Spinal cord (tissue), 10 donors: ENCODE measurements at places on chromosomes 3 and 15.

- DNase-seq, result no peak
Measured at GRCh38 chr3:4139462-4140140, 163.6 kb upstream of the SETMAR start.

DNA sequence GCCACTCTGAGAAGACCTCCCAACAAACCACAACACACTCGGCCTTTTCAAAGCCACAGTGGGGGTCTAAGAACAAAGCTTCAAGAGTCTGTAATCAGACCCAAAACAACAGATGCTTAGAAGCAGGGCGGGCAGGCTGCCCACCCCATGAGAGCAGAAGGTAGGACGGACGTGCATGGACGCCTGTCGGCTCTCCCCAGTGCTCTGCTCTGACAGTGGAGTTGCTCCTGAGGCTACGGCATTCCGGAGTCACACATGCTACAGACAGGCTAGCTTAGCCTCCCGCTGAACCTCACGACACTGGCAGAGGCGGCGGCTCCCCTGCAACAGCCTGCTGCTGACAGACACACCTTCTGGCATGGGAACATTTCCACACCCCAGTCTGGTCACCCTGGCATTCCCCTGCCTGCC lies 33.5 kb downstream of the SLCO2A1 start:
- peak; percentile 12 for DNase-seq

DNA sequence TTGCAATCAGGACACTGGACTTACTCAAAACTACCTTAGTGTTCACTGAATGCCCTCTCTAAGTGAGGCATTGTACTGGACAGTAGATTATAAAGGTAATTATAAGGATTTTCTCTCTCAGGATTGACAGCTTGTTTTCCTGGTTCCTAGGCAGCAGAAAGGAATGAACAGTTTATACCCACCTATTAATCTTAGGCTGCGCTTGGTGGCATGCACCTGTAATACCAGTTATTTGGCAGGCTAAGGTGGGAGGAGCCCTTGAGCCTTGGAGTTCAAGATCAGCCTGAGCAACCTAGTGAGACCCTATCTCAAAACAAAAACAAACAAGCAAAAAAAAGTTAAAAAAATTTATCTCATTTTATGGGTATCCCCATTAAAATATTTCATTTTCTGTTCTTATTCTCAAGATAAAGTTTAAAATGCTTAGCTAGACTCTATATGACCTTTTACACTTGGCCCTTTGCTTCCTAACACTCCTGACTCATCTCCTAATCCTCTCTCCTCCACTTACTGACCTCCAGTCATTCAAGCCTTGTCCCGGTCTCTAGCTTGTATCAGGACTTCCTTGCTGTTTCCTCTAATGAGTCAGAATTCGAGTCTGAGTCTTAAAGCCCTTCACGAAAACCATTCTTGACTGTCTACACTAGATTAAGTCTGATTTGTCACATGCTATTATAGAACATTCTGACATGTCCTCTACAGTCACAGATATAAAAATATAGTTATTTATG lies 348.6 kb downstream of the NLGN1 start:
- no peak for DNase-seq

DNA sequence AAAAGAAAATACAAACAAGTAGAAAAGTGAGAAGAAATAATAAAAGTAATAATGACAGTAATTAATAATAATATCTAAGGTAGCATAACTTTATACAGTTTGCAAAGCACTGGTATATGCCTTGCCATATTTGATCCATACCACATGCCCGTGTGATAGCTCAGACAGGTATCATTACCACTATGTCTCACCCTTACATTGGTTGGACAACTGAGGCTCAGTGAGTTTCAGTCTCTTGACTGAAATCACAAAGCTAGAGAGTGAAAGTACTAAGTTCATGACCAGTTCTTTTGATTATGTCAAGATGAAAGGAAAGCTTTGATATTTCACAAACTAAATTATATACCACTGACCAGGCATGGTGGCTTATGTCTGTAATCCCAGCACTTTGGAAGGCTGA lies 408.9 kb downstream of the GAP43 start:
- no peak for DNase-seq

GRCh38 chr3:154786724-154787123 lies 293.4 kb upstream of the MME start:
- no peak for DNase-seq

GRCh38 chr3:121817753-121818152 lies 17.1 kb downstream of the IQCB1 start:
- no peak for DNase-seq

GRCh38 chr3:171307046-171307585 lies 153.1 kb downstream of the TNIK start:
- DNase-seq, result no peak

DNA sequence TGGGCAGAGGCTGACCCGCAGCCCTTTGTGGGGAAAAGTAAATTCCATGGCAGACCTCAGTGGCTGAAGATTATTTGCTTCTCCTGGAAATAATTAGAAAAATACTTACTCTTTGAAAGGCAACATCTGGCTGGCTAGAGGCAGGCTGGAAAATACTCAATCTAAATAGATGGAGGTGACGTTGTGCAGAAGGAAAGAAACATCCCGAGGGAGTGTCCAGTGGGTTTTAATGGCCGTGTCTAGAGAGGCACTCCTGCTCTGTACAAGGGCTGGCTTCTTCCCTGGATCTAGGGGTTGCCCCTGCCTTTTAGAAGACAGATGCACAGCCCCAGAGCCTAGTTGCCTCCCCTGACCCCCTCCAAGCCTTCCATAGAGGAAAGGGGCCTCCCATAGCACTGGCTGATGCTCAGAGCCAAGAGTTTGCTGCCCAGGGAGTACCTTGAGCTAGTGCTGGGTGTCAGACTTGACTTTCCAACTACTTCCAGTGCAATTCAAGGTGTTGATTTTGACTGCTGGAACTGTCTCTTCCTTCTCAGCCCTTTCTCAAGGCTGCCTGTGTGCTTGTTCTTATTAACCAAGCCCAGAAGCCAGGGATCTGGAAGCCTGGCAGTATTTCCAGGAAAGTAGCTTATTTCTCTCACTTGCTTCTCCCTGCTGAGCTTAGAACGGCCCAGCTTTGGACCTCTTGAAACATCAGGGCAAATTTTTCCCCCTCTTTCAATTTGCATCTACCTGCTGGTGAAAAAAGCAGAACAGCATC lies 27.4 kb downstream of the CGNL1 start:
- DNase-seq, result peak; percentile 57

DNA sequence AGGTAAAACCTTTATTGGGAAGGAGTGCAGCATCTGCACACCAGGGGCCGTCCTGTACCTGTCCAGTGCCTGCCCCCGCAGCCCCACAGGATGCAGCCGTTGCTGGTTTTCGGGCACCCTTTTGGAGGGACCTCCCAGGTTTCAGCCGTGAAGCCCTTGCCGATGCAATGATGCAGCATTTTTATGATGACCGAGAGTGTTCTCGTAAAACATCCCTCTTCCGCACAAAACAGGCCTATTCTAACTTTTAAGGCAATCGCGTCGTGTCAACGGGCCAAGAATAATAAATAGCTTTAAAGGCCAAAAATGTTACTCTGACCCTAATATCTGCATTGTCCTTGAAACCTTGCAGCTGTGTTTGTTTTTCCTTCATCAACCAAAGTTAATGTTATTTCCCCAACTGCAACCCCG lies 126.1 kb downstream of the LRRK1 start:
- no peak for DNase-seq

- no peak for DNase-seq
Measured at GRCh38 chr3:195153653-195154052, 117.3 kb downstream of the XXYLT1 start.

DNA sequence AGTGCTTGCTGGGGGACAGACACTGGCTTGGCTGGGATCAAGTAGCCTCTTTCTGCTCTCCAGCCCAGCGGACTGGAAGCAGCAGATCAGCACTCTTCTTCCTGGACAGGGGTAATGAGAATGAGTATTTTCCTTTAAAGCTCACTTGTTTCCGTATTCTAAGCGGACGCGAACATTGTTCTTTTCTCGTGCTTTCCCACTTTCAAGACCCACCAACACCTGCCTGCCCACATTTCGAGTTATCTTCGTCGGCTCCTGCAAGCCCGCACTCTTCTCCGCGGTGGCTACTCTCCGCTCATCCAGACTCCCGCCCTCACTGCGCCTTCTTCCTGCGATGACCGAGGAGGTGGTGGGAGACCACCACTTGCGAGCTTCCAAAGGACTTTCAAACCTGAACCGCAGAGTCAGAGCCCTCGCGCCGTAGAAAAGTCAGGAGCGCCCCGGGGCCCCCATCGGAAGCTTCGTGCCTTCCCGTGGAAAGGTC lies 1.6 kb upstream of the PPM1L start:
- DNase-seq, result peak; percentile 78

GRCh38 chr15:64687172-64687571 lies 88.2 kb downstream of the RBPMS2 start:
- no peak for DNase-seq

DNA sequence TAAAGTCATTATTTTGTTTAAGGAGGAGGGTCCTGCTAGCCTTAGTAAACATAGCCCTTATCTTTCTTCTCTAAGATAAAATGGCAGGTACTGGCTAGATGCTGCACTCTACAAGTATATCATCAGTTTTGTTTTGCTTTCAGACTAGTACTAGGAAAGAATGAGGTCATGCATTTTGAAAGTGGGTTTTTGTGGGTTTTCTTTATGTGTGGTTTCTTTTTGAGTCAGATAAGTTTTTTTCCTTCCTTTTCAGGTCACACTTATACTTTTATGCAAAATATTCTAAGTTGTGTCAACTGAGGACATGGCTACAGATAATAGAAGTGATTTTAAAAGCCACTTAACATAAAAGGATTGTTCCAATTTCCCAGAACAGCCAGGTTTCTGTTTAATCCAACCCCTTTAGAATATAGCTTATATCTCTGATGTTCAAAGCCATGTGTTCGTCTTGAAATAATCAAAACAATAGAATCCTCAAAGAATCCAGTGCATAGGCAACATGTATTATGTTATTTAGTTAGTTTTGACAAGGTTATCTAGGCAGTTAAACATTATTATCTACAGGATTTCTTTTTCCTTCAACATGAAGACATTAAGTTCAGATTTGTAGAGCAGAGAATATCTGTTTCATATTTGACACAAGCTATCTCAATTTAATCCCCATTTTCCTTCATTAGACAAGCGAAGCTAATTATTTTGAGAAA lies 406.2 kb downstream of the RBMS3 start:
- DNase-seq, result no peak

DNA sequence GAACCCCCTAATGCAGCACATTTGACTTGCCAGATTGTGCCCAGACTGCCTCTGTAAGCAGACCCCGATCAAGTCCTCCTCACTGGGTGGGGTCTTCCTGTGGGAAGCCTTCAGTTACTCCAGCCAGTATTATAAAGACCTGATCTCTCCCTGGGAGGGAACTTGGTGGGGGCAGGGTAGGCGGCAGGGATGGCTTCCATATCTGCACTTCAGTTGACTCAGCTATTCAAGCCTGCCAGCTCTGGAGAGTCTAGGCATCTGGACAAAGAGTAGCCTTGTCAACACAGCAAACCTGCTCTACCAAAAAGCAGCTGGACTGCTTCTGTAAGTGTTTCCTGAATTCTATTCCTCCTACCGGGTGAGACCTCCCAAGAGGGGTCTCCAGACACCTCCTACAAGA lies 21.0 kb upstream of the SLC25A38 start:
- DNase-seq, result no peak

- no peak for DNase-seq
Measured at GRCh38 chr3:195059006-195059350, 212.0 kb downstream of the XXYLT1 start.

- DNase-seq, result no peak
Measured at GRCh38 chr3:76694063-76694462, 345.8 kb upstream of the ROBO2 start.

DNA sequence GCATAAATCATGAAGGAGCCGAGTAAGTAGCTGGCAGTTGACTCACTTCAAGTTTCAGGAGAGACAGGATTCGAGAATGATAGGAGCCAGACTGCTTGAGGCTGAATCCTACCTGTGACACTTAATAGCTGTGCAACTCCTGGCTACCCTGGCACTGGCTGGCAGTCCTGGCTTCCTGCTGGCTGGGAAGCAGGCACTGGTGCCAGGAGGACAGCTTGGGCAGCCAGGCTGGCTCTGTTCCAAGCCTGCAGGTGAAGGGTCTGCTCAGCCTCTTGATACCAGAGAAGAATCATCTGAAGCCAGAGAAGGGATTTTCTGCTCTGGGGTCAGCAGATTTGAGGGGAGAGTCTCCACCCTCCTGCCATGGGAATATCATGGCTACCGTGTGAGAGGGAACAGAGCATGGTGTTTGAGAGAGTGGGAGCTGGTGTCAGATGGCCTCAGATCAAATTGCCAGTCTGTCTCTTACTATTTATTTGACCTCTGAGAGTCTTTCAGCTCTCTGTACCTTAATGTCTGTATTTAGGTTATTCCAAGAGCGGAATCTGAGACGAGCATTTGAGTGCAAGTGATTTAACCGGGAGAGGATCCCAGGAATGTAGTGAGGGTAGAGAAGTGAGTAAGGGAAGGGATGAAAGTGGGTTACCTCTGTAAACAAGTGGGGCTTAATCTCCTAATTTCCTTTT lies 4.4 kb upstream of the XIRP1 start:
- no peak for DNase-seq

- DNase-seq, result no peak
Measured at GRCh38 chr3:43817825-43818224, 127.1 kb downstream of the ABHD5 start.

DNA sequence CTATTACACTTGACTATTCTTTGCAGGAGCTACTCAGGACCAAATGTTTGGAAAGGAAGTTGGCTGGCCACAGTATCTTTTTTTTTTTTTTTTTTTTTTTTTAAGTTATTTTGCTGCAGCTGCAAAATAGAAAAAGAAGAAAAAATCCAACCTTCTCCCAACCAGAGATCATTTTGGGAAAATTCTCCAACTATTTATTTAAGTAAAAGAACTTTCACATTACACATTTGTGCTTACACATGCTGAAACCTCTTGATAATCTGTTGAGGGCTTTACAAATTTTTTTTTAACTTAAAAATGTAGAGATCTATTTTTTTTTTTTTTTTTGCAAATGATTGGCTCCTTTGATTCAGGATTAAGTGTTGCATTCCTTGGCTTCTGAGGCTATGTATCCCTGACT lies 148.0 kb downstream of the POLR2M start:
- DNase-seq, result no peak

- DNase-seq, result no peak
Measured at GRCh38 chr15:78194568-78194925, 39.8 kb downstream of the ACSBG1 start.

DNA sequence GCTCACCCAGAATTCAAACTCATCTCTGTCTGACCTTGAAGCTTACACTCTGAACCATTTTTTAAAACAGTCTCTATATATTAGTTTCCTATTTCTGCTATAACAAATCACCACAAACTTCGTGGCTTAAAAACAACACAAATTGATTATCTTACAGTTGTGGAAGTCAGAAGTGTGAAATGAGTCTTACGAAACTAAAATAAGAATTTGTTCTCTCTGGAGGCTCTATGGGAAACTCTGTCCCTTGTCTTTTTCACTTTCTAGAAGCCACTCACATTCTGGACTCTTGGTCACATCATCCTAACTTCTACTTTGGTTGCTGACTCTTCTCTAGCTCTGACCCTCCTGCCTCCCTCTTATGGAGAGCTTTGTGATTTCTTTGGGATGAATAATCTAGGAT lies 429.3 kb upstream of the THBS1 start:
- no peak for DNase-seq

GRCh38 chr15:66894986-66895780 lies 170.2 kb upstream of the SMAD3 start:
- no peak for DNase-seq
